ENCODE measurements at places on chromosomes 1 and 21. TPM values are rescaled to one million over a fixed set of nuclear protein-coding genes. Genes with fewer than 3 reads are reported as not detected.

The MFSD2A gene
- polyA plus RNA-seq: 0.37 TPM

The TTC34 gene
- 0.66 TPM for polyA plus RNA-seq

The SRGAP2 gene
- 36.3 TPM for polyA plus RNA-seq

The GSTM5 gene
- 67.9 TPM for polyA plus RNA-seq

The NLRP3 gene
- polyA plus RNA-seq: 0.96 TPM
